ENCODE measurements at places on chromosomes 3 and 15.
A peak's percentile ranks its signal among the peaks of the same experiment; 100 is the strongest.

DNA sequence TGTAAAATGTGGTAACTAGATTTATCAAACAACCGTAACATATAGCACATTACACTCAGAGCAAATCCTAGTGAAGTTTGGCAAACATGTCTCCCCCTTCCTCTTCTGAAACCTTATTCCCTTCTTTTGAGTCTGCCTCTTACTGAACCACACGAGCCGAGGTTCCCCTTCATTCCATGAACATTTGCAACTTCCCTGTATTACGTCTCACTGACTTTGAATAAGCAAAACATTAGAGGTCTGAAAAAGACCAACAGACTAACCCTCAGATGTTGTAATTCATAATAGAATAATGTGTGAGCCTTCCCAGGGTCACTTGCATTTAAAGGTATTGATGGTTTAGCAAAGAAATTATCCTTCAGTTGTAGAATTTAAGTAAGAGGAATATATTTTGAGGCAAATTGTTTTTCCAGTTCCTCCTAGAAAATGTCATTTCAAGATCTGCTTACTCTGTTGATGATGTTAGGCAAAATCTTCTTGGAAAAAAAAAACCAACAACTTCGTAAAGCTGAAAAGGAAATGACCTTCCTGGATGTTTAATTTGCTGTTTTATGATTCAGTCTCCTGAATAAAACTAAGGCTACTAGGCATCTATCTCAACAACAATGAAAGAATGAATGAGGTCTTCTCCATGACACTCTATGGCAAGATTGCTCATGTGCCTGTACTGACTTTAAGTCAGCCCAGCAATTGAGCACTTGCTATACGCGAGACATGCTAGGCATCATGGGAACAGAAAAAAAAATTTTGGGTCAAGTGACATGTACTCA is 296.9 kb upstream of the NECTIN3 start:
- no peak for DNase-seq

- no peak for DNase-seq
Observed at GRCh38 chr3:81929697-81930096, 168.3 kb upstream of the GBE1 start.

- DNase-seq = no peak
Observed at GRCh38 chr15:69141833-69142232, 18.6 kb upstream of the GLCE start.

GRCh38 chr3:136262559-136262958 is 12.4 kb downstream of the PCCB start:
- DNase-seq = no peak

DNA sequence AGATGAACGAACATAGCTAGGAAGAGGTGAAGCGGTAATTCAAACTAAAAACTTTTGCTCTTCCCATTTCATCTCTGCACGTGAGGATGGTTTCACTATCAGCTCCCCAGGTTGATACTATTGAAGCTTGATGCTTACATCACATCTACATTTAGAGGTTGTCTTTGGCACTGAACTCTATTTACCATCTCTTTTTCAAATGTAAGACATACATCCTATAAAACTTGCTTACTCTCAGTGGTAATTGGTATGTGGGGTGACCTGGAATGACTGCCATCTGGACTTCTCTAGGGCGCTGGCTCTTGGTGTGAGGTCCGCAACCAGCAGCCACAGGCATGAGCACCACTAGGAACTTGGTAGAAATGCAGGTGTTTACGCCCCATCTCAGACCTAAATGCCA is 118.1 kb downstream of the AKAP13 start:
- no peak for DNase-seq

DNA sequence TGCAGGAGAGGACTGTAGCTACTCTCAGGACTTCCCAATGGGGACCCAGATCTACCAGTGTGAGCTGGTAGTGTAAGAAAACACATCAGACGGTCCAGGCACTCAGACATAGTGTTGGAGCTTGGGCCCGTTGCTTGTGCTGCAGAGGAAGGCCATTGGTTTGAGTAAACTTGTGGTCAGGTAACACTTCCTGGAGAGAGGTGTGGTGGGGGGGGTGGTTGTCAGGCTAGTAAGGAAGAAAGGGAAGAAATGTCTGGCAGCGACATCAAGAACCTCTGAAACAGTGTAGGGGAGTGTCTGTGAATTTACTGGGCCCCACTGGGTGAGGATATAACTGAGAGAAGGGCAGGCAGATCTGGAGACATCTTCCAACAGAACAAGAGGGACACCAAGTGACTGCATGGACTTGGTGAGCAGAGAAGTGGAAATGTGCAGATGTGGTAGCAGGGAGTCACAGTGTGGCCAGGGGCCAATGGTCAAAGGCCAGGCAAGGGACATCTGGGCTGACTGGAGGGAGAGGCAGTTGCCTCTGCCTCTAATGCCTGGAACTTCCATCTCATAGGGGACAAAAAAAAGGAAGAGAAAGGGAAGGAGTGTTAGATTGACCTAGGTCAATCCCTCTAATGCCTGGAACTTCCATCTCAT is 63.7 kb upstream of the MRPS22 start:
- peak; percentile 36 for DNase-seq

- DNase-seq = no peak
Observed at GRCh38 chr15:85414495-85414894, 34.1 kb downstream of the AKAP13 start.

DNA sequence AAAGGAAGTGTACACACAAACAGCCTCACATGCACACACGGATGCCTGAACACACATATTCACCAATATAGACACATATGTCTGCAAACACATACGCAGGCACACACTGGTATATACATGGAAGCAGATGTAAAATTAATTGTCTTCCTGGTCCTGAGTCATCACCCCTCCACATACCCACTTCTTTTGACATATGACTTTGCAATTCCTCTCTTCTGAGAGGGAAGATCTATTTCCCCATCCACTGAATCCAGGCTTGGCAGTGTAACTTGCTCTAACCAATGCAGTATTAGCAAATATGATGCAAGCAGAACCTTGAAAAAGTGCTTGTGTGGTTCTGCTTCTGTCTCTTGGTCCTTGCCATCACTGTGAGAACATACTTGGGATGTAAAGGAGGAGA is 76.8 kb upstream of the HRH1 start:
- DNase-seq = no peak

Measured in Calu3 (cell line).